ENCODE measurements at places on chromosomes 6 and 20.

- no peak for DNase-seq
Observed at GRCh38 chr6:142933701-142934100, 11.3 kb downstream of the HIVEP2 start.

DNA sequence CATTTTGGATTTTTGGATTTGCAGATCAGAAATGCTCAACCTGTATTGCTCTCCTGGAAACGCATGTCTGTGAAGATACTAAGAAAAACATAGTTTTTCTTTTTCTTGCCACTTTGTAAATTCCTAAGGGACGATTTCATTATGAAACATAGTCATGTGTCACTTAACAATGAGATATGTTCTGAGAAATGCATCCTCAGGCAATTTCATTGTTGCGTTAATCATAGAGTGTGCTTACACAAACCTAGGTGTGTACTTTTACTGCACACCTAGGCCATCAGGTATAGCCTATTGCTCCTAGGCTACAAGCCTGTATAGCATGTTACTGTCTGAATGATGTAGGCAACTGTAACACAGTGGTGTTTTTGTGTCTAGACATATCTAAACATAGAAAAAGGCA lies 13.4 kb upstream of the THEMIS start:
- no peak for DNase-seq

GRCh38 chr20:15823718-15824117 lies 749.5 kb downstream of the KIF16B start:
- DNase-seq: no peak

GRCh38 chr6:71012866-71013469 lies 56.1 kb upstream of the B3GAT2 start:
- DNase-seq: no peak

DNA sequence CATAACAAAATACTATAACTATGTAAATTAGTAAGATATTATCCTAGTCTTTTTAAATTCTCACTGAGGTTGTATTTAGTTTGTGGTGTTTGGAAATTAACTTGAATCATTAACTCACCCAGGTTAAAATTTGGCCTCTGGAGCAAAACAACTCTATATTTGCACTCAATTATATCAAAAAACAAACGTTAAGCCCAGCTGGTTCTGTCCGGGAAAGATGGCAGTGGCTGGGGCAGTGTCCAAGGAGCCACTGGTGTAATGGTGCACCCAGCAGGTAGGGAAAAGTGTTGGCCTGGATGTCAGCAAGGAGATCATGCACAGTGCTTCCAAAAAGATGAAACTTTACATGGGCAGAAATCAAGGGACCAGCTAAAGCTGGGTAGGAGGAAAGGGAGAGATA lies 285.3 kb upstream of the CITED2 start:
- DNase-seq: no peak
